Endothelial cell (in vitro differentiated cells): ENCODE measurements at places on chromosomes 7 and 10.

GRCh38 chr10:117001144-117001543 is 3.8 kb downstream of the SHTN1 start:
- no peak overlapping the region for H3K27ac ChIP-seq
- H3K4me1 ChIP-seq: peaks cover 53% of the 10 kb centered on the region
- peaks cover 12% of the 10 kb centered on the region for H3K36me3 ChIP-seq
- no peak overlapping the region for H3K4me3 ChIP-seq
- DNase-seq: no peak
- peaks cover 5% of the 10 kb centered on the region for H3K27me3 ChIP-seq

- peaks cover 7% of the 10 kb centered on the region for H3K4me1 ChIP-seq
- peaks cover 14% of the 10 kb centered on the region for H3K36me3 ChIP-seq
- no peak within 1 kb of the TSS for H3K4me3 ChIP-seq
- peaks cover 5% of the 10 kb centered on the region for H3K27me3 ChIP-seq
Measured at GRCh38 chr7:128240696-128241386, at the start of gene LEP. Gene LEP, plus strand, starts transcription at chr7:128241278. Its CDS starts 10,741 bp downstream, at chr7:128252019.

DNA sequence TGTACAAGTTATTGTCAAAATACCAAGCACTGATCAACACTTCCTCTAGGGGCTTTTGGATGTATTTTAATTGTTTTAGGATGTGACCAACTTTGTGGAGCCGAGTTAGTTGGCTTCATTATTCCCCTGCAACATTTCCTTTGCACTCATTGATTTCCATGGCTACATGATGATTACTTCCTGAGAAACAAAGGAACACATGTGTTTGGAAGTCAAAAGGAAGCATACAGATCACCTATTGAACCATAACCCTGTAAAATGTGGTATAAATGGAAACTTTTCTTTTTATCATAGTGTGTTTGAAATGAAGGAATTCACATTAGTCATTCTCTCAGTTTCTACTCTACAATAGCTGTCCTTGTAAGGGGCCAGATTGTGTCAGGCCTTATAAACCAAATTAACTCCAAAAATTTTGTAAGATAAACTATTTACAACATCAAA is 32.2 kb upstream of the EXOC6 start:
- H3K27me3 ChIP-seq: peaks cover 5% of the 10 kb centered on the region
- no peak overlapping the region for H3K4me3 ChIP-seq
- H3K4me1 ChIP-seq: peaks cover 27% of the 10 kb centered on the region
- DNase-seq: no peak
- H3K36me3 ChIP-seq: no peaks in the 10 kb centered on the region

DNA sequence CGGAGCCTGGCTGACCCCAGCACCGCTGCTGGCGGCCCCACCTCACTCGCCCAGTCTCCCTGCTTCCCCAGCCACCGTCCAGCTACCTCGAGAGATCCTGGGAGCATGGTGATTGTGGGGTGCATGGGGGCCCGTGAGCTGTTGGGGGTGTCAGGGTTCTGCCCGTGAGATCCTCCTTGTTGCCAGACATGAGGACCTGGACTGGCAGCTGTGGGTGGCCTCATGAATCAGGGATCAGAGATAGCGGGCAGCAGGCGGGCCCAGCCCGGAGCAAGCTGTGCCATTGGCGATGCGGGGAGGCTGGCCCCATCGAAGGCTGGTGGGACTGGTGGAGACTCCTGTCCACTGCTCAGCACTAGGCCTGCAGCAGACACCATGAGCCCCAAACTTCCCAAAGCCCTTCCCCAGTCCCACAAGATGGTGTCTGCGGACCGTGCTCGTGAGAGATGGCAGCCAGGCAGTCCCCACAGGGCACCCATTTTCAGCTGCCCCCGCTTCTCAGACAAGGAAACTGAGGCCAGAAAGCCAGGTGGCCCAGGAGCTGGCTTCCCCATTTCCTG is 75.6 kb downstream of the LHPP start:
- no peak overlapping the region for H3K27ac ChIP-seq
- no peaks in the 10 kb centered on the region for H3K27me3 ChIP-seq
- no peak for DNase-seq
- peaks cover 18% of the 10 kb centered on the region for H3K4me1 ChIP-seq

DNA sequence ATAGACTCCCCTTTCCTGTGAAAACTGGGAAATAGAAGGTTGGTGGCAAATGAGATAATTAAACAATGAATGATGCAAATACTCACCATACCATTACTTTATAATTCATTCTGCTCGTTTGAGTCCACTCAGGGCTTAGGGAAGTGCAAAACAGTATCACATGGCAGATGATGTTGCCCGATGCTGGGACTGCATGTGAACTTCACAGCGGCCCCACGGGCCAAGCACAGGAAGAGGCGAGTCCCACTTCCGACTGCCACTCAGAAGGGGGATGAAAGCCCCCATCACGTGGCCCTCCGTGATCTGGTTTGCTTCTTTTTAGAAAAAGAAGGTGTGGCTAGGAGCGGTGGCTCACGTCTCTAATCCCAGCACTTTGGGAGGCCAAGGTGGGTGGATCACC is 71.5 kb downstream of the PRPF18 start:
- H3K4me3 ChIP-seq: peak overlapping the region; percentile 37
- peaks cover 22% of the 10 kb centered on the region for H3K4me1 ChIP-seq
- H3K27ac ChIP-seq: no peak overlapping the region
- H3K27me3 ChIP-seq: no peaks in the 10 kb centered on the region
- no peak for DNase-seq

DNA sequence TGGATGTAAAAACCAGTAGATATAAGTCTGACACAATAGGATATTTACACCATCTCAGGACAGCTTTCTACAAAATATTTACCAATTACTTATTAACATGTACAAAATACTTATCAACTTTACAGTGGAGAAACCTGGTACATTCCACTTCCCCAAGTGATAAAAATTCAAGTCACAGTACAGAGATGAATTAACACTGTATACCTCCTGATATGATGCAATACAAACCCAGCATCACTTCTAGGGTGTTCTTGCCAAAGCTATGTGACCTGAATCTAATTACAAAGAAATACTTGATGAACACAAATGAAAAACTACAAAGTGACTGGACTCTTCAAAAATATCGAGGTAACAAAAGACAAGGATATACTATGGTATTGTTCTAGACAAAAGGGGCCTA is 156.4 kb upstream of the FGFR2 start:
- peaks cover 45% of the 10 kb centered on the region for H3K36me3 ChIP-seq
- no peaks in the 10 kb centered on the region for H3K27me3 ChIP-seq
- H3K4me1 ChIP-seq: no peaks in the 10 kb centered on the region

DNA sequence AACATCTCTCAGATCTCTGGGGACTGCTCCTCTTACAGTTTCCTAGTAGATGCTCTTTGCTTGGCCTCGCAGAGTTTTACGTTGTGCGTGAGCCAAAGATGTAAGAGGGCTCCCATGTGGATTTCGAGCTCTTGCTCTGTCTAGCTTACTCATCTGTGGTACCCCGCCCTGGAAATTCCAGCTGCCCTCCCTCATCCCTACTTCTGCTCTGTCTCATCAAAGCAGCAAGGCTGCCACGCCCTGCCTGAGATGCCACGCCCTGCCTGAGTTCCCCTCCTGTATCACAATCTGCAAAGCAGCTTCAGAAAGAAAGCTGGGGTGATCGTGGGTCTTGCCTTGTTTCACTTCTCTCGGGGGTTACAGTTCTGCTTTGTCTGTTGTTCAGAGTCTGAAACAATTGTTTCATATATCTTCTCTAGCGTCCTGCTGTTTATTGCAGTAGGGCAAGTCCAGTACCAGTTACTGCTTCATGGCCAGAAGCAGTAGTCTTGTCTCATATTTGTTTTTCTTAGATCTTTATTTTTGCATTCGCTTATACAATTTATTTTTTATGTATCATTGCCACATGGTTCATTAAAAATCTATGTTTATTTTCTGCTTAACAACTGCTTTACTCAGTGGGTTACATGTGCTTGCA is 36.1 kb upstream of the CCNY start:
- DNase-seq: no peak
- peaks cover 3% of the 10 kb centered on the region for H3K27me3 ChIP-seq
- no peaks in the 10 kb centered on the region for H3K36me3 ChIP-seq
- H3K27ac ChIP-seq: no peak overlapping the region
- no peak overlapping the region for H3K4me3 ChIP-seq
- peaks cover 7% of the 10 kb centered on the region for H3K4me1 ChIP-seq

GRCh38 chr7:6453734-6454133 is 6.0 kb upstream of the DAGLB start:
- H3K27ac ChIP-seq: no peak overlapping the region
- peaks cover 3% of the 10 kb centered on the region for H3K4me1 ChIP-seq
- peaks cover 5% of the 10 kb centered on the region for H3K27me3 ChIP-seq
- H3K4me3 ChIP-seq: no peak overlapping the region
- no peaks in the 10 kb centered on the region for H3K36me3 ChIP-seq
- no peak for DNase-seq

GRCh38 chr10:70575874-70576802 is 26.4 kb downstream of the PRF1 start:
- H3K36me3 ChIP-seq: peaks cover 7% of the 10 kb centered on the region
- peaks cover 21% of the 10 kb centered on the region for H3K4me1 ChIP-seq
- no peak overlapping the region for H3K4me3 ChIP-seq
- H3K27ac ChIP-seq: peak overlapping the region; percentile 41
- peaks cover 15% of the 10 kb centered on the region for H3K27me3 ChIP-seq

DNA sequence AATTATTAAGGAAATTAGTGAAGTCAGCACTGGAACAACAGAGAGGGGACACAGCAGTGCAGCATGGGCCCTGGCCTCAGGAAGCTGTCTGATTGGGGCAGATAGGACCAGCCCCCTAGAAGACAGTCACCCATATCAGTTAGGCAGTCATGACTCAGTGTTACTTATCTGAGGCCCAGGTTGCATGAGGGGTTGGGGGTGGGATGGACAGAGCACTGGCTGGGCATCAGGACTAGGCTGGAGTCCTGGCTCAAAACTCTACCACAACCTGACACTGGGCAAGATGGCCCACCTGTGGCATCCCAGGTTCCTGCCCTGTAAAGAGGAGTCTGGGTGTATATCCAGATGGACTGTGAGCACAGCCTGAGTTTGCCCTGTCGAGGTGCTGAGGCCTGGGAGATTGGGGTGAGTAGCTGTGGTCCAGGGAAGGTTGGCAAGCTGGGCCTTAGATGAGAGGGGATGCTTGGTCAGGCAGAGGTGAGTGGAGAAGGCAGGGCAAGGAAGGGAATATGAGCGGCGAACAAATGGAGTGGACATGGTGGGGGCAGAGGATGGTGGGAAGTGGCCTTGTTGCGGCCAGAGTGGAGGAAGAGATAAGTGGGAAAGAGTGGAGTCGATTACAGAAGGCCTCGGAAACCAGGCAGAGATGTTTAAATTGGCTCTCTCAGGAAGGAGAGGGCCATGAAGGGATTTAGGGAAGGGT is 37.5 kb downstream of the HK1 start:
- H3K27me3 ChIP-seq: peaks cover 15% of the 10 kb centered on the region
- H3K4me1 ChIP-seq: peaks cover 62% of the 10 kb centered on the region

DNA sequence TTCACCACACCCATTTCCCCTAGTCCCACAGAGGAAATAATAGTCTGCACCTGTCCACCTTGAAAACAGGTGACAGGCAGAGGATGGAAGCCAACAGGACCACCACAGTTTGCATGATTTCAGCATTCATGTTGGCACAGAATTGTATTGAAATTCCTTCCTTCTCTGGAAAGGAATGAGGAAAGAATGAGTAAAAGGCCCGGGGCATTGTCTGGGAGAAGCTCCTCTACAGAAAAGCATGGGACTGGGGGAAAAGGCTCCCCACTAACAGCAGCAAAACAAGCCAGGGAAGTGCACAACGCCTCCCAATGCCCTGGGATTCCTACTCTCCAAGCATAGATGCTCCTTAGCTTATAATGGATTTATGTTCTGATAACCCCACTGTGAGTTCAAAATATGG is 28.5 kb upstream of the TOMM7 start:
- peaks cover 8% of the 10 kb centered on the region for H3K27me3 ChIP-seq

DNA sequence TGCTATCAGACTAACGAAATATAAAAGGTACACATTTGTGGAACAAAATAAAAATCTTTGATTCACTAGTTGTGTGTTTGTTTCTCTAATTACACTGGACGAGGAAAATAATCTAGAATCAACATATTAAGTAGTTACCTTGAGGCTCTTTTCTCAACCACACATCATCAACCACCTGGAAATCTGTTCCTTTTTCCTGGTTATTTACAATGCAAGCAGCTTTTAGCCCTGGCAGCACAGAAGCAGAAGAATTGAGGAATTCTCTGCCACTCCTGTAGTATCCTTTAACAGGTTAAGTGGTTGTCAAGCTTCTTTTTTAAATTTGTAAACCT is 23.7 kb downstream of the NUP42 start:
- H3K4me1 ChIP-seq: peaks cover 4% of the 10 kb centered on the region
- H3K36me3 ChIP-seq: peaks cover 8% of the 10 kb centered on the region
- no peaks in the 10 kb centered on the region for H3K27me3 ChIP-seq
- H3K4me3 ChIP-seq: peak overlapping the region; percentile 60
- DNase-seq: no peak

GRCh38 chr10:132410056-132410778 is 13.2 kb downstream of the PWWP2B start:
- H3K27me3 ChIP-seq: peaks cover 16% of the 10 kb centered on the region
- H3K27ac ChIP-seq: no peak overlapping the region
- H3K4me3 ChIP-seq: peak overlapping the region; percentile 32
- DNase-seq: no peak
- peaks cover 7% of the 10 kb centered on the region for H3K36me3 ChIP-seq

GRCh38 chr7:156998988-156999957 is 11.2 kb downstream of the MNX1 start:
- H3K27ac ChIP-seq: no peak overlapping the region
- DNase-seq: no peak
- H3K4me3 ChIP-seq: peak overlapping the region; percentile 21
- H3K36me3 ChIP-seq: no peaks in the 10 kb centered on the region
- peaks cover 15% of the 10 kb centered on the region for H3K4me1 ChIP-seq

GRCh38 chr10:42988517-42989395 is 88.1 kb upstream of the RET start:
- H3K27ac ChIP-seq: no peak overlapping the region
- no peaks in the 10 kb centered on the region for H3K4me1 ChIP-seq
- no peak overlapping the region for H3K4me3 ChIP-seq
- H3K36me3 ChIP-seq: peaks cover 3% of the 10 kb centered on the region
- peak; percentile 2 for DNase-seq

- H3K4me3 ChIP-seq: no peak overlapping the region
- H3K4me1 ChIP-seq: no peaks in the 10 kb centered on the region
- H3K27ac ChIP-seq: no peak overlapping the region
- DNase-seq: no peak
Measured at GRCh38 chr7:79930604-79931003, 204.0 kb upstream of the GNAI1 start.

DNA sequence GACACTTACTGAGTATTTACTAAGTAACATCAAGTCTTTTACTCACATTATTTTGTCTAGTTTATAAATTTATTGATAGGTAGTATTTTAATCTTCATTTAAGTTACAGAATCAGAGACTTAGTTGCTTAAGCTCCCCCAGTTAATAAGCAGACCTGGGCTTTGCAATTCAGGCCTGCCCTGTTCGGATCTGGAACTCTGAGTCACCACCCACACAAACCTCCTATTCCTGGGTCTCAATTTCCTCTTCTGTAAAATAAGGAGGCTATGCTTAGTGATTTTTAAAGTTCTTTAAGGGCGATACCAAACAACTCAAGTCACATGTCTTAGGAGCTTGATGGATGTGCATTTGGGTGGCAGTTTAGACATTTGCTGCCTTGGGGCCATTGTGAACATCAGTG is 3.5 kb upstream of the MGAM start:
- H3K27me3 ChIP-seq: peaks cover 1% of the 10 kb centered on the region
- H3K4me3 ChIP-seq: no peak overlapping the region
- no peaks in the 10 kb centered on the region for H3K36me3 ChIP-seq
- DNase-seq: no peak
- no peak overlapping the region for H3K27ac ChIP-seq

- DNase-seq: no peak
- peaks cover 4% of the 10 kb centered on the region for H3K4me1 ChIP-seq
- peaks cover 4% of the 10 kb centered on the region for H3K36me3 ChIP-seq
- H3K27ac ChIP-seq: no peak overlapping the region
- H3K27me3 ChIP-seq: peaks cover 3% of the 10 kb centered on the region
- no peak overlapping the region for H3K4me3 ChIP-seq
Measured at GRCh38 chr7:155832581-155832981, 20.3 kb upstream of the SHH start.
